Activated CD4-positive, alpha-beta T cell treated with anti-CD3 and anti-CD28 coated beads for 36 hours (primary cell): ENCODE measurements at places on chromosomes 6 and 20.

DNA sequence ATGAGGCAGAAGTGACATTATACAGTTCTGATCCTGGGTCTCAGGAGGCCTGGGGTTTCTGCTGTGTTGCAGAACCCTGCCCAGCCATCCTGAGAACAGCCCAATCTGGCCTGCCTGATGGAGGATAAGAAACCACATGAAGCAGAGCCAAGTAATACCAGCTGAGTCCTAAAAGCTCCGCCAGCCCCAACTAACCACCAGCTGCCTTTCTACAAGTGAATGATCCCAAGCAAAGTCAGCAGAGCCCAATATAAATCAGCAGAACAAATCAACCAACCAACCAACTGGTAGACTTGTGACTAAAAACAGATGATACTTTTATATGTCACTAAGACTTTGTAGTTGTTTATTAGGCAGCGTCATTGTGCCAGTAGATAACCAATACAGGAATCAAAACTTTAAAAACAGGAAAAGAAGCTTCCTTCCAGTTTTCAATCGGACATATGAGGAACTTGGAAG, 52.1 kb downstream of the SNX5 start:
- DNase-seq, result no peak

- no peak for DNase-seq
These were observed 173.4 kb downstream of the KIF16B start for GRCh38 chr20:16399801-16400200.

- no peak for DNase-seq
These were observed 45.4 kb upstream of the CDH22 start for GRCh38 chr20:46353500-46354206.

DNA sequence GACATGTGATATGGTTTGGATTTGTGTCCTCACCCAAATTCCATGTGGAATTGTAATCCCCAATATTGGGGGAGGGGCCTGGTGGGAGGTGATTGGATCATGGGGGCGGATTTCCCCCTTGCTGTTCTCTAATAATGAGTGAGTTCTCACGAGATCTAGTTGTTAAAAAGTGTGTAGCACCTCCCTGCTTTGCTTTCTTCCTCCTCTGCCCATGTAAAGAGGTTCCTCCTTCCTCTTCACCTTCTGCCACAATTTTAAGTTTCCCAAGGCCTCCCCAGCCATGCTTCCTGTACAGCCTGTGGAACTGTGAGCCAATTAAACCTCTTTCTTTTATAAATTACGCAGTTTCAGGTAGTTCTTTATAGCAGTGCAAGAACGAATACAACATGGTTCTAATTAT, 2.1 kb upstream of the ZNF451 start:
- no peak for DNase-seq

DNA sequence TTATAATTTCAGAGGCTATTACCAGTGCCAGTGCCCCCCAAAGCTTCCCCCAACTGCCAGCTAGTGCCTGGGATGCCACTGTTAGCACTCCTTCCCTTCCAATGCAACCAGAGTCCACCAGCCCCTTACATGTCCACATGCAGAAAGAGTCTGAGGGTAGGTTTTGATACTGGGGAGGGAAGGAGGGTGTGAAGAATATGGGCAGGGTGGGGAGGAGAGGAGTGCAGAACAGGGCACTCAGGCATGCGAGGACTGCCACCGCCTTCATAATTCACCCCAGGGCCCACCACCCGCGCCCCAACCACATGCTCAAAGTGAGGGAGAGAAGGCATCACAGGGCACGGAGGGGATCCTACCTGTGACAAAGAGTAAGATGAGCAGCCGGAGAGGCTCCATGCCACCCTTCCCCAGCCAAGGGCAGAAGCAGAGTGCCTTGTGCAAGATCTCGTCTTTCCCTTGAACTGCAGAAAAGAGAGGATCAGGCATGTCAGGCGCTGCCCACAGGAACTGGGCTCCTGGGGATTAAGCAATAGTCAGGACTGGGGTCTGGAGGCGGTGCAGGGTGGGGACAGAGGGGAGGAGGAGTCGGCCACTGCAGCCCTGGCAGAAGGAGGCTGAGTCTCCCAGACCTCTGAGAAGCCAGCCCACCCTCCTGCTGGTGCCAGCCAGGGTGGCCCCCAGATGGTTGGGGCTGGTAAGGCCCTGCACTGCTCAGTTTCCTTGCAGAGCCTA, at the start of gene TREM2:
Gene TREM2 (minus strand): TSS at position 430 of the 732 bp plus-strand sequence. CDS start 34 bp downstream, at position 396.
- DNase-seq, result no peak

GRCh38 chr6:52261229-52261628, 16.9 kb upstream of the IL17F start:
- DNase-seq, result no peak

DNA sequence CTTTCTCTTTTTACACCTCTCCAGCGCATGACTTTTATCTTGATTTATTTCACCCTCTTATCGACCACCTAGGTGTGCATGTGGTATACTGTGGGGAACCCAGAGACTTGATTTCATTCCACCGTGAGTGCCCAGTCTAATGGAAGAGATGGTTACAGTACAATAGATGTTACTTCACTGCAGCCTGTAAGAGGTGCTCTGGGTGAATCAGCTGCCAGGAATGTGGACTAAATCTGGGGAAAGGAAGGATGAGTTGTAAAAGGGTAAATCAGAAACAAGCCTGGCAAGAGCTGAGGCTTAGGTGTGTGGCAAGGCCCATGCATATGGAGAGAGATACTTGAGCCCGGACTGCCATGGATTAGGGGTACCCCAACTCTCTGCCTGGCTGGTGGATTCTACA, 7.4 kb downstream of the STK35 start:
- DNase-seq, result no peak
